ENCODE measurements at places on chromosomes 5 and 9. TPM values are rescaled to one million over a fixed set of nuclear protein-coding genes. Genes with fewer than 3 reads are reported as not detected.

DNA sequence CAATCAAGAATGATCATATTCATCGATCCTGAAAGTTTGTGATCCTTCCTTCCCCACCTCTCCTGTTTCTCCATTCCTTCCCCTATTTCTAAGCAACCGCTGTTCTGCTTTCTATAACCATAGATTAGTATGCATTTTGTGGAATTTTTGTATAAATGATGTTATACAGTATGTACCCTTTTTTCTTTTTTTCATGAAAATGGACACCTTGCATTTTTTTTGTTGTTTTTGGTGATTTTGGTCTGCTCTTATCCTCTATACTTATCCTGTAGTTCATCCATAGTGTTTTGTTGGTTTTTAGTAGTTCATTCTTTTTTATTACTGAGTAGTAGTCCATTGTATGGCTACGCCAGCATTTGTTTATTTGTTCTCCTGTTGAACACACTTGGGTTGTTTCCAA lies 46.1 kb downstream of the SCGB3A1 start:
- DNase-seq: no peak

GRCh38 chr5:76710991-76711390 lies 4.9 kb upstream of the F2R start:
- DNase-seq: no peak

- DNase-seq: no peak
These were observed 344.8 kb downstream of the ARRDC3 start for GRCh38 chr5:91038180-91038808.

GRCh38 chr5:141518618-141519015 lies 29.7 kb downstream of the PCDHGC5 start:
- no peak for DNase-seq

The WWC1 gene
- total RNA-seq: 0.09 TPM

GRCh38 chr5:1439388-1440097 lies 5.7 kb downstream of the SLC6A3 start:
- no peak for DNase-seq

The SIT1 gene
- 92.1 TPM for total RNA-seq

- no peak for DNase-seq
These were observed 12.5 kb upstream of the MAMDC2 start for GRCh38 chr9:70031141-70031545.

DNA sequence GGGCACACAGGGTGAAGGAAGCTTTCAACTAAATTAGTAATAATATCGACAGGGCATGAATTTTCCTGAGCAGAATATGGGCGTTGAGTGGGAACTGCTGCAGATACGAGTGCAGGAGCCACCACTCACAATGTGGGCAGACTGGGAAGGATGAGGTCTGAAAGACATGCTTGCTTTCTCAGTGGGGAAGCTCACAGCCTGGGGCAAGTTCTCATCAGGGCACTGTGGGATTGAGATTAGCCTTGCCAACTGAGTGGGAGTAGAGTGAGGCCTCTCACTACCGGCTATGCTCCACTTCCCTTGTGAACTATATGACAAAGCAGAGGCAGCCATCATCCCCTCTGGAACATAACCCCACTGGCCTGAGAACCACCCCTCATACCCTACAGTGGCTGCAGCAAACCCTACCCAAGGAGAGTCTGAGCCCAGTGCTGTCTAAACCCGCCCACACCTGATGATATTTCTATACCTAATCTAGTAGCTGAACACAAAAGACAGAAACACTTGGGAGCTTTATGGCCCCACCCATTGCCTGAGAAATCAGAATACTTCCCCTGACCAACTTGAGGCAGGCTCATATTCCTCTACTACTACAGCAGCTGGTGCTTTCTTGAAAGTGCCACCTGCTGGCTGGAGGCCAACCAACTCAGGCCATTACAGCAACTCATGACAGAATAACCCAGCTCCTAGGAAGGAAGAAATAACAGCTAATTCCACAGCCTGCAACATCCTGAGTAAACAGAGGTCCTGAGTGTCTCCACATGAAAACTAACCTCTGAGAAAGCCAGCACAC lies 173.7 kb upstream of the SPEF2 start:
- DNase-seq: no peak

DNA sequence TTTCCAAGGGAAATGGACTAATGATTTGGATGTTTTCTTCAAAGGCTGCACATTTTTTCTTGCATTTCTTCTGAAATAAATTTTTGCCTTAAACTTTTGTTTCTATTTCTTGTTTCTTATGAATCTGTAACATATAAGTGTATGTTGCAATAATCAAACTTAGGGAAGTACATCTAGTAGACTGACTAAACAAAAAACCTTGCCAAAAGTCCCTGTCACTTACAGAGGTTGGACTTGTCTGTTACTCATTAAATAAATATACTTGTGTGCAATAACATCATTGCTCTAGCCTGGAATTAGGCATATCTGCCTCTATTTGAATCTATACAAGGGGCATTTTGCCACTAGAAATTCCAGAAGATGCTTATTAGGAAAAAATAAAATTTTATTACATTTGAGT lies 56.6 kb downstream of the C6 start:
- no peak for DNase-seq

The MYMK gene
- total RNA-seq: not detected

The NUTM2F gene
- total RNA-seq: not detected

DNA sequence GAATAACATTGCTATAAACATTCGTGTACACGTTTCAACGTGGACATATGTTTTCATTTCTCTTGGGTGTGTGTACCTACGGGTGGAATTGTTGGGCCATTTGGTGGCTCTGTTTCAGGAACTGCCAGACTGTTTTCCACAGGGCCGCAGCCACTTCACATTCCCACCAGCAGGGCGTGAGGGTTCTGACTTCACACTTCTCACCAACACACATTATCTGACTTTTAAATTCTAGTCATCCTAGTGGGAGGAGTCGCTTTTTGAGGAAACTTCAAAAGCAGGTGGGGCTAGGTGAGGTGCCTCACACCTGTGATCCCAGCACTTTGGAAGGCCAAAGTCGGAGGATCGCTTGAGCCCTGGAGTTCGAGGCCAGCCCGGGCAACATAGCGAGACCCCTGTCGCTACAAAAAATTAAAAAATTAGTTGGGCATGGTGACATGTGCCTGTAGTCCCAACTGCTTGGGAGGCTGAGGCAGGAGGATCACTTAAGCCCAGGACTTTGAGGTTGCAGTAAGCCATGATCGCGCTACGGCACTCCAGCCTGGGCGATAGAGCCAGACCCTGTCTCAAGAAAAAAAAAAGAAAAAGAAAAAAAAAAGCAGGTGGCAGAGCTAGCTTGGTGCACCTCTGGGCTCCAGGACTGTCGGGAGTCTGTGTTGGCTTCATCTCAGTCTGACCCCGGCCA lies 28.5 kb downstream of the TSPAN17 start:
- no peak for DNase-seq

- DNase-seq: no peak
These were observed 65.9 kb upstream of the HTR4 start for GRCh38 chr5:148720257-148720656.

DNA sequence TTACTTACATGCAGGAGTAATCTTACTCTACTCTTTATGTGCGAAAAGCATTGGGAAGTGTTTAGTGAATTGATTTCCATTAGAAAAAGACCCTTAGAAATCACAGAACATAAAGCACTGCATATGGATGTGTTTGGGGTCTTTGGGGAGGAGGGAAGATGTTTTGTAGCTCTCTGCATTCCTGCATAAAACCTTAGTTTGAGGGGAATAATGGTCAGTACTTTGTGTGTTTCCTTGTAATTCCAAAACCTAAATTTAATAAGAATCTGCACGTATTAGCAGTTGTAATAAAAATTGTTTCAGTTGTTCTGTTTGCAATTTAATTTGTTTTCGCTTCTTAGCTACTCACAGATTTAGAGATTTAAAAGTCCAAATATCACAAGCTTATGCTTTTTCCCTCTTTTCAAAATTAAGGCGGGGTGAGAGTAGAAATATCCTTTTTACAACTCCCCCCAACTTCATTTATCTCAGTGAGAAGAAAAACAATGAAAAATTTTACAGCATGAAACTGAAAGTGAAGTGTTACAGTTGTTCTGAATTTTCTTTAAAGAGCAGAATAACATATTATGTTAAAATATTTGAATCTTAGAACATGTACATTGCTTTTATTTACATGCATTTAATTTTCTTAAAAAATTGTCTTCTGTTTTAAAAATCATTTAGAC lies 143.8 kb downstream of the SMARCA2 start:
- no peak for DNase-seq

- no peak for DNase-seq
These were observed 260.3 kb downstream of the NDUFS4 start for GRCh38 chr5:53820802-53821171.

GRCh38 chr5:10673407-10673806 lies 87.6 kb downstream of the DAP start:
- no peak for DNase-seq

GRCh38 chr9:28163619-28164018 lies 590.3 kb upstream of the C9orf72 start:
- no peak for DNase-seq

- no peak for DNase-seq
These were observed 307.2 kb downstream of the MTRR start for GRCh38 chr5:8176101-8176693.

- DNase-seq: no peak
These were observed 74.9 kb upstream of the PHYKPL start for GRCh38 chr5:178307267-178308045.
